Hippocampal formation (tissue), 2 donors: ENCODE measurements at places on chromosomes 2 and 18.

- no peak for DNase-seq
Observed at GRCh38 chr2:118939994-118940393, 2.0 kb upstream of the MARCO start.

DNA sequence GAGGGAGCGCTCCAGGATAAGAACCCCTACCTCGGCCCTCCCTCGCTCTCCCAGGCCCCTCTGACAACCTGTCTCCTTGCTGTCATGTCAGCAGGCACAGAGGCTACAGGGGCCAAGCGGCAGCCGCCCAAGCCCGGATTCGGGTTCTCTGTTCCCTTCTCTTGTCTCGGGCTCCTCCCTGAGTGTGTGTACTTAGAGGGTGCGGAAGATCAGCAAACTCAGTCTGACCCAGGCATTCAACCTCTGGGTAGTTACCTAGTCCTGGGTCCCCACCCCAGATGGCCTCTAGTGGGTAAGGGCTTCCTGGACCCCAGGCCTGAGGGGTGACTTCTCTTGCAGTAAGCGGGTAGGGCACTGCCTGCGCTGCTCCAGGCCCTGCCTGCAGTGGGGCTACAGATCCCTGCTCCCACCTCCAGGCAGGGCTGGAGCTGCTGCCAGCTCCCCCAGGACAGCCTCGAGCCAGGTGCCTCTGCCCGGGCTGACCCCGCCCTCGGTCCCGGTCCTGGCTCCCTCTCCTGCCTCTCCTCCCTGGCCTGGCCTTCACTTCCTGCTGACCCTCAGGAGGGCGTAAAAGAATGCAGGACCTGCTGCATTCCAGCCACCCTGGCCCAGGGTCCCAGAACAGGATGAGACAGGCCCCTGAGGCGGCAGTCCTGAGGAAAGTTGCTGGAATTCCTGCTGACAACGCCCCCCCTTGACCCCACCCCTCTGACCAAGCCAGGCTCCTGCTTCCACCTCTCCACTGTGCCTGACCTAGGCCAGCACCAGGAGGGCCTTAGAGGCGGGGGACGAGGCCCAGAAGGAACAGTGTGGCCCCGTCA lies 22.0 kb downstream of the GPC1 start:
- no peak for DNase-seq

GRCh38 chr18:67846422-67847098 lies 330.0 kb upstream of the DSEL start:
- no peak for DNase-seq

DNA sequence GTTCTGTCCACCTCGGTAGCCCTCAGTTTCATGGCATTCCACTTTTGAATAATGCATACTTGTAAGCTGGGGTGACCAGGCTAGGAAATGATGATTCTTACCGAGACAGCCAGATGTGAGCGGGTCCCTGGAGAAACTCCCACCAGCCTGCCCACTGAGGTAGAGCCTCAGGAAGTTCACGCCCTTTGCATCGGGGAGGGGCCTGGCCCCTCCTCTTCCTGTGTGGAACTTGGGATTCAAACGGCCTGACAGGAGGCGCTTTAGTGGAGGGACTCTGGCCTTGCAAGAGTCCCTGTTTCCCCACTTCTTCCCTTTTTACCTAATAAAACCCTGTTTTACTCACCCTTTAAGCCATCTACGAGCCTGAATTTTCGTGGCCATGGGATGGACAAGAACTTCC lies 44.6 kb downstream of the MRO start:
- no peak for DNase-seq

- no peak for DNase-seq
Observed at GRCh38 chr2:199228887-199229819, 228.6 kb downstream of the SATB2 start.

GRCh38 chr18:56721491-56721890 lies 70.3 kb downstream of the WDR7 start:
- DNase-seq, result no peak
